ENCODE measurements at places on chromosomes 13 and 19.

DNA sequence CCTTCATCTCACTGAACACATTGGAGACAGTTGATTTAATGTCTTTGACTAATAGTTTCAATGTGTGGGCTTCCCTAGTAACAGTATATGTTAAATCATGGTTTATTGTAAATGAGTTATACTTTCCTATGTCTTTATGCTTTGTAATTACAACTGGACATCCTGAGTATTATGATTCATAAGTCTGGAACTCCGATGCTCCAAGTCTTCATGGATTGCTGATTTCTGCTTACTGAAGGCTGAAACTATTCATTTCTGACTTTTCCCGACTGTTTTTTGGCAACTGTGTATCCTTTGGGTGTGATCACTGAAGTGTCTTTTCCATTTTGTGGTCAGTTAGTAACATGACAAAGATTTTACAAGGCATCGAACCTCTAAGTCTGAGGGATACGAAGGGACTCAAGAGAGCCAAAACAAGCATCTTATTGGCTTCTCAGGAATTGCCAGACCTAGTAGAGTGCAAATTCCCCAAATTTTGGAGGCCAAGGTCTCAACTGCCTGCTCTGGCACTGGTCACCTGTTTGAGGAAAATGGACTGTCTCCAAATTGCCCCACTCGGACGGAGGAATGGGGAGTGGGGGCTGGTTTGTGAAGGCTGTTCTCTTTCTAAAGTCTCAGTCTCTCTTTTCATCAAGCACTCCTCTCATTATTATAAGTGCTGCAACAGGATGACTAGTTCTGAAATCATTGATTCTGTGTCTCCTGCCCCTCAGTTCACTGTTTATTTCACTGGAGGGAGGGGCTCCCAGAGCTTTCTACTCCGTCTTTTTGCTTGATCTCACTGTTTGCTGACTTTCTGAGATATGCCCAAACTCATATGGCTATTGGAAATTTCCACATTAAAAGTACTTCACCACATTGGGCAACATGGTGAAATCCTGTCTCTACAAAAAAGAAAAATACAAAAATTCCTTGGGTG lies 20.2 kb upstream of the CD70 start:
- H3K4me3 ChIP-seq = no peak overlapping the region
- DNase-seq = no peak
- H3K27ac ChIP-seq = no peak overlapping the region
- no peaks in the 10 kb centered on the region for H3K36me3 ChIP-seq
- peaks cover 22% of the 10 kb centered on the region for H3K27me3 ChIP-seq

DNA sequence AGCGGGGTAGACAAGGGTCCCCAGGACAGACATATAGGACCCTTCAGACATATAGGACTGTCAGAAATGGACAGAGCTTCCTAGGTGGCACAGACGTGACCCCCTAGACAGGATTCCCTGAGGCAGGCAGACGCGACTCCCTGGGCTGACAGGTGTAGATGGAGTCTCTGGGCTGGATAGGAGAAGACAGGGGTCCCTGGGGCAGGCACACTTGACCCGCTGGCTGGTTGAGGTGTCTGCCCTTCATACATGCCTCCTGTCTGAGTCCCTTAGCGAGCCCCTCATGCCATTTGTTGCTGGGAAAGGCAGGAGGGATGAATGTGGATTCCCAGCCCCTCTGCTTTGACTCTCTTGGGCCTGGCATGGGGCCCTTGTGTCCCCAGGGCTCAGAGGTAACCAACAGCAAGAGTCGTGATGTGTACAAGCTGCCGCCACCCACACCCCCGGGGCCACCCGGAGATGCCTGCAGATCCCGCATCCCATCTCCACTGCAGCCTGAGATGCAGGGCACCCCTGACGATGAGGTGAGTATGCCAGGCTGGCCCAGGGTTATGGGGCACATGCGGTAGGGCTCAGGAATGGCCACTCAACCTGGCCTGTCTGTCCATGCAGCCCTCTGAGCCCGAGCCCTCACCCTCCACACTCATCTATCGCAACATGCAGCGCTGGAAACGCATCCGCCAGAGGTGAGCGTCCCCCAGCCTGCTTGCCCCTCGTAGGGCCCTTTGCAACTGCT lies 3.0 kb downstream of the HSPB6 start:
- DNase-seq = no peak
- H3K4me1 ChIP-seq = peaks cover 21% of the 10 kb centered on the region
- peaks cover 37% of the 10 kb centered on the region for H3K27me3 ChIP-seq
- H3K36me3 ChIP-seq = peaks cover 25% of the 10 kb centered on the region
- no peak overlapping the region for H3K27ac ChIP-seq

DNA sequence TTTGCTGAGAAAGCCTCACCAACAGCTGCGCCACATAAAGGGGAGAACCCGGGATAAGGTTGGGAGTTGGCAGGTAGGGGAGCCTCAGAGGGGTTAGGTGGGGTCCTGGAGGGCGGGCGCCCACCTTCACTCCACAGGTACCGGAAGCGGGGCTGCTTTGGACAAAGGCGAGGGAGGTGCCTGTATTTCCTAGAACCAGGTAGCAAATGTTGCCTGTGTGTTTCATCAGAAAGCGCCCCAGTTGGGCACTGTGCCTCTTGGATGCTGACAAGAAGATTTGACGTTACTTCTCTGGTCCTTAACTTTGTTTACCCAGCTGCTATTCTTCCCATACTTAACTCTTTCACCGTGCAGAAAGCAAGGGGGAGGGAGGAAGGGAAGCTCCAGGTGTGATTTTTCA lies 278.9 kb downstream of the ZNF536 start:
- H3K36me3 ChIP-seq = no peaks in the 10 kb centered on the region
- H3K4me3 ChIP-seq = no peak overlapping the region
- H3K27ac ChIP-seq = no peak overlapping the region
- H3K4me1 ChIP-seq = no peaks in the 10 kb centered on the region
- H3K27me3 ChIP-seq = peaks cover 14% of the 10 kb centered on the region

DNA sequence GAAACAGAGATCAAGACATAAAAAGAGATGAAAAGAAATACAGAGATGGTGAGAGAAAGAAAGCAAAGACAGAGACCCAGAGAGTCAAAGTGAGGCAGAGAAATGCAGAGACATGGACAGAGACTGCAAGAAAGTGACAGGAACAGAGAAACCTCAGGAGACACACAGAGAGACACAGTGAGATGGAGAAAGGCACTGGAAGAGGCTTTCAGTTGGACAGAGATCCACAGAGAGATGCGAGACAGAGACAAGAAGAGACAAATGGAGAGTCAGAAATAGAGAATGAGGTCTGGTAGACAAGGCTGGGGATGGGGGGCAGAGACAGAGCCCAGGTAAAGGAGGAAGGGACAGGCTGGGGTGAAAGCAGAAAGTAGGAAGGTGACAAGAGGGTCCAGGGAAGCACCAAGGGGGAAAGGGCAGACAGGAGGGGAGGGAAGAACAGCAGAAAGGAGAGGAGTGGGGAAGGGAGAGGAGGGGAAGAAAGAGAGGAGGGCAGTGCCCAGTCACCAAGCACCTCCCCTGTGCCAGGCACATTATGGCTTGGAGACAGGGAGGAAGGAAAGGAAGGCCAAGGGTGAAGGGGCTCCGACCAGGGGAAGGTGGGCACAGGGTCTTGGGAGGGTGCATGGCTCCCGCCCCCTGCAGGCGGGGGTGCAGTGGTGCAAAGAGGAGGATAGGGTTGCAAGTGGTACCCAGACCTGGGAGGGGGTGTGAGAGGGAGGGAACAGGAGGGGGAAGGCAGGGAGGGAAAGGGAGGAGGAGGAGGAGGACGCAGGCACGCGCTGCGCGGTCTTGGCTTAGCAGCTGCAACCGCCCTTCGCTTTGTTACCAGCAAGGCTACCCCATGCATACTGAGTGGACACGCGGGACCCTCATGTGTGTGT lies 38.4 kb downstream of the DEDD2 start:
- peaks cover 6% of the 10 kb centered on the region for H3K27me3 ChIP-seq
- H3K4me1 ChIP-seq = peaks cover 18% of the 10 kb centered on the region
- no peak overlapping the region for H3K27ac ChIP-seq
- H3K4me3 ChIP-seq = no peak overlapping the region
- peak; percentile 62 for DNase-seq

GRCh38 chr13:67258482-67258881 lies 28.3 kb upstream of the PCDH9 start:
- H3K27me3 ChIP-seq = no peaks in the 10 kb centered on the region
- H3K27ac ChIP-seq = no peak overlapping the region
- no peaks in the 10 kb centered on the region for H3K4me1 ChIP-seq
- no peaks in the 10 kb centered on the region for H3K36me3 ChIP-seq

DNA sequence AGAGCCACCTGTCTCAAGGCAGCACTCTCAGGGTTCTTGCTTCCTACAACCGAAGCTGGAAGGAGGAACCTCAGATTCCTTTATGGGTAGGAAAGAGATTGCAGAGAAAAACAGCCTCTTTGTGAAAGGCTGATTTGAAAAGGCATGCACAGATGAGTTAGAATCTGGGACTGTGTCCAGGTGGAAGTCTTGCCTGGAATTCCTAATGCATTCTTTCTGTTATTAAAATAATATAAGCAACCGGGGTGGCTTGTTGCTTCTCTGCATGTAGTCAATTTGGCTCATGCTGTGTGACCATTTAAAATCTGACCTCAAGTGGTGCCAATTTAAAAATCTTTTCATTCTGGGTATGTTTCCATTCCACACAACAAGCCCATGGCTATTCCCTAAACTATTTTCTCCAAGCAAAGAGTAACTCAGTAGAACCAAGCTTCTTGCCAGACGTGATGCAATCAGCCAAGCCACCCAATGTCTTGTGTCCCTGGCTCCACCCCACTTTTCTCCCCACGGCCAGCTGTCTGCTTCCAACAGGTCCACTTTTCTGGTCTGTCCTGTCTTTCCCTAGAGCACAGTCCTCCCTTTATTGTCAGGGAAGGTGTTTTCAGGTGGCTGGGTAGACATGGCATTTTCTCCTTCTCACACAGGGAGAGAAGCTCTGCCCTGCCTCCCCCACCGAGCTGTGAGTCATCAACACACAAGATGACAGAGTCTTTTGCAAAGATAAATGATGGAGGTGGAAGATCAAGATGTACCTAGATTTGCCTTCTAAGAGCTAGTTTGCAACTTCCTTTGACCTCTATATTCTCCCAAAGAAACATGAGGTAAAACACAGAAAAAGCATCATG lies 394.3 kb downstream of the FOXO1 start:
- no peaks in the 10 kb centered on the region for H3K36me3 ChIP-seq
- no peak overlapping the region for H3K27ac ChIP-seq
- DNase-seq = peak; percentile 74

DNA sequence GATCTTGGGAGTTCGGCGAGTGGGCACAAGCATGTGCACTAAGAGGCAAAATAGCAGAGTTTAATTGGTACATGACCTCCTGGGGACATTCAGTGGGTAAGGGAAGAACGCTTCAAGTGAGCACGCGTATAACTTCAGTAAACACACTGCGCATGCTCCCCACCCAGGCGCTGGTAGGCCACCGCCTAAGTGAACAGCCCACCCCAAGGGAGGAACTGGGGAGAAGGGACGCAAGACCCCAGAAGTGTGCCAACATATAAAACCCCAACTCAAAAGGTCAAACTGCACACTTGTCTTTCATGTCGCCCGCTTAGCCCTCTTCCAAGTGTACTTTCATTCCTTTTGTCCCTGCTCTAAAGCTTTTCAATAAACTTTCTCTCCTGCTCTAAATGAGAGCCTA lies 10.5 kb upstream of the NTN5 start:
- H3K4me1 ChIP-seq = no peaks in the 10 kb centered on the region
- H3K4me3 ChIP-seq = peak overlapping the region; percentile 67
- no peaks in the 10 kb centered on the region for H3K36me3 ChIP-seq
- peak; percentile 65 for DNase-seq

DNA sequence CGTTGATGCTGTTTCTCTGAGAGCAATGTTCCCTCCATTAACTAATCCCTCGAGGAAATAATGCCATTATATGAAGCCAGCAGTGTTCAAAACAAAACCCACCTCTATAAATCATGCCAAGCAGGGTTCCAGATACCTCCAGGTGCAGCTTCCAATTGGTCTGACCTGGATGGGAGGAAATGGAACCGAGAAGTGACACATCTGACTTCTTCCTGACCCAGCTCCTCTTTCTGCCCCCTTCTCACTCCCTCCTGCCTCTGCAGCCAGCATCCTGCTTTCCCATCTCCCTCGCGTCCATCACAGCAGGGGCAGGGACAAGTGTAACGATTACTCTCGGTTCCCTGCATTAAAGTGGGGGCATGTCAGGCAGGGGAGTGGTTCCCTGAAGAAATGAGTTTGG lies 37.5 kb downstream of the HSPH1 start:
- no peaks in the 10 kb centered on the region for H3K27me3 ChIP-seq
- H3K4me1 ChIP-seq = no peaks in the 10 kb centered on the region
- no peak for DNase-seq
- no peak overlapping the region for H3K27ac ChIP-seq
- H3K4me3 ChIP-seq = no peak overlapping the region

DNA sequence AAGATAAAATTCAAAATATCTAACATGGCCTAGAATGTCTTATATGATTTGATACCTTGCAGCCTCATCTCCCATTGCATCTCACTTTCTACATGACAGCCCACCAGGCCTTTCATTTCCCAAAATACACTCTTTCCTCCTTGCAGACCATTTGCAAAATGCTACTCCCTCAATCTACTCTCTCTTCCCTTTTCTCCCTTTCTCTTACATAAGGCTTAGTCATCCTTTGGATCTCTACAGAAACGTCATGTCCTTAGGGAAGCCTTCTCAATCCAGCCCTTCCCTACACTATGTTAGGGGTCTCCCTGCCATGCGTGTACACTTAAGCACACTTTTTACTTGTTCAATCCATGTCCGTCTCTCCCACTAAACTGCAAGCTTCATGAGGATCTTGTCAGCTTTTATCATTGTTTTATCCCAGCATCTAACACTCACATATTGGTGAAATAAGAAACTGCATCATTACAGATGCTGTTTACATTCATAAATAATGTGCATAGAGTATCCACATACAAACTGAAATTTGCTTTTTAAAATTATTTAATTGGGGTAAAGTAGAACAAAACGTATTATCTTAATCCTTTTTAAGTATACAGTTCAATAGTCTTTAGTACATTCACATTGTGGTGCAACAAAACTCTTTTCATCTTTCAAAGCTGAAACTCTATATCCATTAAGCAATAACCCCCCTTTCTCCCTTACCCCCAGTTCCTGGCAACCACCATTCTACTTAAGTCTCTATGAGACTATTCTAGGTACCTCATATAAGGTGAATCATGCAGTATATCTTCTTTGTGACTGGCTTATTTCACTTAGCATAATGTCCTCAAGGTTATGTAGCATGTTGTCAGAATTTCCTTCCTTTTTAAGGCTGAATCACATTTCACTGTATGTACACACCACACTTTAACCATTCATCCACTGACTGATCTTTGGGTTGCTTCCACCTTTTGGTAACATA lies 11.5 kb upstream of the WBP4 start:
- no peaks in the 10 kb centered on the region for H3K27me3 ChIP-seq
- H3K4me1 ChIP-seq = peaks cover 16% of the 10 kb centered on the region
- H3K27ac ChIP-seq = no peak overlapping the region
- no peaks in the 10 kb centered on the region for H3K36me3 ChIP-seq

DNA sequence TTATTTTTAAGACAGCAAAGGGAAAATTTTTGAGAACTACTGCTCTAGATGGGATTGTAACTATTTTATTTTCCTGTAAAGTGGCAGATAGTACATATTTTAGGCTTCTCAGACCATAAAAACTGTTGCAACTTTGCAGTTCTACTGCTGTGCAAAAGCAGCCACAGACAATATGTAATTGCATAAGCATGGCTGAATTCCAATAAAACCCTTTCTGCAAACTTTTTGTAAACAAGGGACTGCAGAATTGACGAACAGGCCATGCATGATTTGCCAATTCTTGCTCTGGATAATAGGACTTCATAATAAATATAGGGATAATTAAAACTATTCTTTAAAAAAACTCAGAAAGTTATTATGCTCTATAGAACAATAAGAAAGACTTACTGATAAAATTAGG lies 149.1 kb downstream of the SLITRK5 start:
- no peak for DNase-seq
- H3K36me3 ChIP-seq = no peaks in the 10 kb centered on the region
- no peak overlapping the region for H3K27ac ChIP-seq
